ENCODE measurements at places on chromosomes 2 and 18.

- no peak for DNase-seq
Observed at GRCh38 chr2:133104871-133105270, 434.9 kb upstream of the LYPD1 start.

GRCh38 chr18:23021623-23022022, 88.5 kb downstream of the RBBP8 start:
- no peak for DNase-seq

DNA sequence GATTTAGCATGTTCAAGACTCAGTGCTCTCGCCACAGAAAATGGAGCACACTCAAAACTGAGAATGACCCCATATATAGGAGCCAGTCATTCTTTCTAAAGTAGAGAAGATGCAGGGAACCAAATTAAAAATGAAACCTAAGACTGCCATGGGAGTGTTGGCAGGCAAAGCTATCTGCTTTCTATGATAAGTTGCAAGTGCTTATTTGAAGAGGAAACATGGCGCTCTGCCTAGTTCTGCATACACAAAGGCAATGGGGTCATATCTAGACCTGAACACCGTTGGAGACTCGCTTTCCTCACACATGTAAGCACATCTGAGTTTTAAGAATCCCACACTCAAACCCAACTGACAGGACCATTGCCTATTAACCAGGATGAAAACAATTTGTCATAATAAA, 292.5 kb downstream of the ALK start:
- no peak for DNase-seq

DNA sequence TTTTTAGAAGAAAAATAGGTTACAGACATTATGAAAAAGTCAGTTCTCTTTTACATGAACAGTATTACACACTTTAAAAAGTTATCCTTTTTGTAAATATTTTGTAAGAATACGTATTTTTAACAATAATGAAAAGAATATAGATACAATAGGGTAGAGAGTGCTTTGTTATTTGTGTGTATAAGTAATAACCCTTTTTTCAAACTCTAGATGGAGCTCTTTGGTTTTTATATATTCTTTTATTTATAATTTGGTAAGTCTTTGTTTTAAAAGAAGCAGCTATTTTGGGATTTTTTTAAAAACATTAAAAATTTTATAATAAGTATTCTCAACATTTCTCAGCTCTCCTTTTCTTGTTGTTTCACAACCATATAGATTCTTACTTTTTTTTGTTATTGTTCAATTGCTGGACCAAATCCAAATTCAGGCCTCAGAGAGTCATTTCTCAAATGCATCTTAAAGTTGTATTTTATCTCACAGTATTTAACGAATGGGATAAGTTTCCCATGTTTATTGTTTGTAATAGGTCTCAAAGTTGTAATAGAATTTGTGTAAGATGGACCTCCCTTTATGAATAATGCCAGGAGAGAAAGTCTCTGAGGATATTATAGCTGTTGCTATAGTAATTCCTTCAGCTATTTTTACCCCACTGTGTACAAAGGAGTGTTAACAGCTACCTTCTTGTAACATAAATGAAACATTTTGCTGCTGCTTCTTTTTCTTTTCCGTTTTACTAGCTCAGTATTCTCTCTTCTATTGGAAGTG, 46.4 kb downstream of the ACYP2 start:
- no peak for DNase-seq

DNA sequence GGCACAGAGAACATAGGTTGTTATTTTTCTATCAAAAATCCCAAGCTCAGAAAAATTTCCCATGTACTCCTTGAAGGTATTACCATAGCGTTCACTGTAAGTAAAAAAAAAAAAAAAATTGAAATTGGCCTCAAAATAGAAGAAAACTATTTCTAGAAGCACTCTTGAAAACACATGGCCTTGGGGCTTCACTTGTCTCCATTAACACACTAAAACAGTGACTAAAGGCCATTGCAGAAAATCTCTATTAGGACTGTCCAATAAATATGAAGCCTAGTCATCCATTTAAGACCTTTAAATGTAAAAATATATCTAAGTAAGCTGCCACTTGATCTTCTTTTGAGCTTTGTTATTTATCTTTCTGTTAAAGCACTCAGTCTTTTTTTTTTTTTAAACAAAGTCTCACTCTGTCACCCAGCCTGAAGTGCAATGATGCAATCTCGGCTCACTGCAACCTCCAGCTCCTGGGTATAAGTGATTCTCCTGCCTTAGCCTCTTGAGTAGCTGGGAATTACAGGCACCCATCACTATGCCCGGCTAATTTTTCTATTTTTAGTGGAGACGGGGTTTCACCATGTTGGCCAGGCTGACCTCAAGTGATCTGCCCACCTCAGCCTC, 35.8 kb downstream of the CCDC68 start:
- DNase-seq, result no peak
